ENCODE measurements at places on chromosomes 12 and 14.

GRCh38 chr12:119366007-119366406, 31.5 kb downstream of the CCDC60 start:
- no peak for DNase-seq

GRCh38 chr14:58353516-58354299, 42.0 kb upstream of the TOMM20L start:
- no peak for DNase-seq

GRCh38 chr12:101001669-101002068, 207.1 kb downstream of the ANO4 start:
- DNase-seq, result no peak

- no peak for DNase-seq
These were observed 157.1 kb upstream of the GARIN2 start for GRCh38 chr14:67031920-67032774.

GRCh38 chr14:96065661-96066459, 26.7 kb downstream of the C14orf132 start:
- DNase-seq, result no peak

DNA sequence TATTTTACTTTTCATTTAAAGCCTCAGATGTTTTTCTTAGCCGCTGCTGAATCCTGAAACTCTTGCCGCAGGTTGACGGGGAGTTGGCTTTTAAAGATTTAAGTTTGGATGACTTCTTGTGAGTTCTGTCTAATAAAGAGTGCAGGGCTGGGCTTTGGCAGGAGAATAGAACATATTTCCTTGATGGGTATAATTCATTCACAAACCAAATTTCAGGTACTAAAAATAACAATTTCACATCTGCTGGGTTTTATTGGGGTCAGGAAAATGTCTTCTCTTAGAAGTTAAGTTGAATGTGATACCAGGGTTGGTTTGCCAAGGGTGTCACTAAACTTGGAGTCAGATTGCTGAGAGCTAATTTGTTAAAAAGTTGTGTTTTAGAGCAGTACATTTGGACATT, 9.7 kb downstream of the SP1 start:
- no peak for DNase-seq

- no peak for DNase-seq
These were observed 43.3 kb downstream of the OTOGL start for GRCh38 chr12:80142640-80143039.

- no peak for DNase-seq
These were observed 214.6 kb downstream of the C12orf50 start for GRCh38 chr12:87814625-87815024.

DNA sequence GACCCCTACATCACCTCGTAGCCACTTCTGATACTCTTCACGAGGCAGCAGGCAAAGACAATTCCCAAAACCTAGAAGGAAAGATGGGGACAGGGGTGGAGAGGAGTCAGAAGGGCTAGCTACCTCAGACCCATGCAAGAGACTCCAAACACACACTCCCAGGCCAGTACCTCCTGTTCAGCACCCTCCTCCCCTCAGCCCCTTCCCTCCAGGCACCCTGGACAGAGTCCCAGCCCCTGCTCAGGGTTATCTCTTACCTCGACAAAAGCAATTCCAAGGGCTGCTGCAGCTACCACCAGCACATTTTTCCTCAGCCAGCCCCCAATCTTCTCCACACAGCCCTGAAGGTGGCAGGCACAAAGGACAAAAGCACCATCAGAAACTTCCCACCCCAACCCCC, 3.3 kb downstream of the CD63 start:
- no peak for DNase-seq

DNA sequence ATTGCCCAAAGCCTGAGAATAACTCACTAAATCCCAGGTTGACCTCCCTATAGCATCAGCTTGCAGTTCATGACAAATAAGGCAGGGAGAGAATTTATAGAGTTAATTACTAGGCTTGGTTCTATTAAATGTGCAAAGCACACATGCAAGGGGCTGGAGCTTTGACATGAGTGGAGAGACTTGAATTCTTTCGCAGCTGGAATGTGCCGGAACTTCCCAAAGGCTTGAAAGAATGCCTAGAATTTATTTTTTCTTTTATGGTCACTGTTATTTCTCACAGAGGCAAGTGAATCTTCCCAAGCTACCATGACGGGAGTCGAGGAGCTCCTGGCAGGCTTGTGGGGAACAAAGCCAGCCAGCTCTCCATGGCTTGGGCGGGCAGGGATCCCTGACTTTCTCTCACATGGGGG, 95.5 kb upstream of the USP44 start:
- DNase-seq, result peak; percentile 85

- no peak for DNase-seq
These were observed 308.8 kb upstream of the MGAT4C start for GRCh38 chr12:86565038-86565437.

DNA sequence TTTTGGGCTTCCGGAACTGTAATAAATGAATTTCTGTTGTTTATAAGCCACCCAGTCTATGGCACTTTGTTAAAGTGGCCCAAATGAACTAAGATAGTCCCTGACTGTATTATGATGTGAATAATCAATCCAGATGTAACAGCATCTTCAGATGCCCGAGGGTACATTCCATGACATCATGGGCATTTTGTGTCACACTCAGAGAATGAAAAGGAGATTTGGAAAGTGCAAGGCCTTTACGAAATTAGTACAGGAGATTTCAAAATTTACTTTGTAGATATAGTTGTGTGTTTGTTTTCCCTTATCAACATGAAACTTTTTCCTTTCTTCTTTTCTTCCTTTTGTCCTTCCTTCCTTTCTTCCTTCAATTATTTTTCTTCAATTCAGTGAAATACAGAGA, 54.2 kb upstream of the AMIGO2 start:
- no peak for DNase-seq

DNA sequence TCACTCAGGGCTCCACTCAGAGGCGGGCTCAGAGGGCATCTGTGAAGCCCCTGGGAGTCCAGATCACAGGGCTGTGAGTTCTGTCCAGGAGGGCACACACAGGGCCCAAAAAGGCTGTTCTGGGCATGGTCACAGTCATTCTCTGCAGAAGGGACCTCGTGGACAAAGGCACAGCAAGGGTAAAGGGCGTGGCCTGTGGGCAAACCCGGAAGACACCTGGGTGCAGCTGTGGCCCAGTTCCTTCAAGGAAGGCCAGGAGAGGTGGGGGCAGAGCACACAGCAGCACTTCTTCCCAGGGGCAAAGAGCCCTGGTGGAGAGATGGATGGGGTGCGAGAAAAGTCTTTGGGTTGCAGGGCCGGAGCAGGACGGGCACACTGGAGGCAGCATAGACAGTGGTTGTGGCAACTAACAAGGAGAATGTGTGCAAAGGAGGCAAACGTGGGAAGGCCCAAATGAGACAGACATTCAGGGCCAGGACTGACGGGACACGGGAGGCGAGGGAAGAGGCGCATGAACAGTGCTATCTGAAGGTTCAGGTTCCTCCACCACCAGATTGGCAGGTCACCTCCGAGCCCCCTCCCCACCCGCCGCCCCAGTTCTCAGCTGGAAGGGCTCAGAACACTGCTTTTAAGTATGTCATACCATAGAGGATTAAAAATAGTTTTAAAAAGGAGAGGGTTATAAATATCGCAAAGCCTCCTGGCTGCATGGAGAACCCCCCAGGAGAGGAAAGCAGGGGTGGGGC, 8.9 kb downstream of the CLMN start:
- DNase-seq, result no peak

- no peak for DNase-seq
These were observed 340.7 kb upstream of the DDHD1 start for GRCh38 chr14:53493860-53494259.

DNA sequence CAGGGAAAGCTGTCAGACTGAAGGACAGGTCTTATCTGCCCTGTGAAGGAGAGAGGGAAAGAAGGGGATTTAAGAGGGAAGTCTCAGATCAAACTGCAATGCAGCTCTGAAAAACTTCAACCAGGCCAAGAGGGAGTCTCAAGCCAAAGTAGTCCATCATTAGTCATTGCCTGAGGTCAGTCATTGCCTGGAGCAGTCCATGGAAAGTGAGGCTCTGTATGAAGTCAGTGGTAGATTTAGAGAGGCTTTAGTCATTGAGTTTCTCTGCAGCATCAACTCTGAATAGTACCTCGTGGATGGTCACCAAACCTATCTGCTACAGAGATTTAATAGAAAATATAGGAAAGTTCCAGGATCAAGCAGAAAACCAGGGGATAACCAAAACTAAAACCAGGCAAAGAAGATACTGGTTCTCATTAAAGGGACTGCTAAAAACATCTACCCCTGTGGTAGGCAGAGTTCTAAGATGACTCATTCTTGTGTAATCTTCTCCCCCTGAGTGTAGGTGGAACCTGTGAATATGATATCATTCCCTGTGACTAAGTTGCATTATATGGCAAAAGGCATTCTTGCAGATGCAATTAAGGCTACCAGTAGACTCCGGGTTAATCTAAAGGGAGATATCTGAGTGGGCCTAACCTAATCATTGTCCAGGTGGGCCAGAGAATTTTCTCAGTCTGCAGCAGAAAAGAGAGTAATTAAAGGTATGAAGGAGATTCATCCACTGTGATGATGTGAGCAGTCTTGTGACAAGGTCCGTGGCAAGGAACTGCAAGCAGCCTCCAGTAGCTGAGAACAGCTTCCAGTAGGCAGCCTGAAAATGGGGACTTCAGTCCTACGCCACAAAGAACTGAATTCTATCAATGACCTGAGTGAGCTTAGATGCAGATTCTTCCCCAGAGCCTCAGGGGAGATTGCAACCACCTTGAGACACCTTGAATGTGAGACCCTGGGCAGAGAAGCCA, 123.1 kb downstream of the GALC start:
- no peak for DNase-seq

GRCh38 chr12:117724543-117724942, 244.2 kb downstream of the KSR2 start:
- DNase-seq, result no peak

GRCh38 chr12:53816360-53817020, 64.7 kb upstream of the CISTR start:
- DNase-seq, result no peak

DNA sequence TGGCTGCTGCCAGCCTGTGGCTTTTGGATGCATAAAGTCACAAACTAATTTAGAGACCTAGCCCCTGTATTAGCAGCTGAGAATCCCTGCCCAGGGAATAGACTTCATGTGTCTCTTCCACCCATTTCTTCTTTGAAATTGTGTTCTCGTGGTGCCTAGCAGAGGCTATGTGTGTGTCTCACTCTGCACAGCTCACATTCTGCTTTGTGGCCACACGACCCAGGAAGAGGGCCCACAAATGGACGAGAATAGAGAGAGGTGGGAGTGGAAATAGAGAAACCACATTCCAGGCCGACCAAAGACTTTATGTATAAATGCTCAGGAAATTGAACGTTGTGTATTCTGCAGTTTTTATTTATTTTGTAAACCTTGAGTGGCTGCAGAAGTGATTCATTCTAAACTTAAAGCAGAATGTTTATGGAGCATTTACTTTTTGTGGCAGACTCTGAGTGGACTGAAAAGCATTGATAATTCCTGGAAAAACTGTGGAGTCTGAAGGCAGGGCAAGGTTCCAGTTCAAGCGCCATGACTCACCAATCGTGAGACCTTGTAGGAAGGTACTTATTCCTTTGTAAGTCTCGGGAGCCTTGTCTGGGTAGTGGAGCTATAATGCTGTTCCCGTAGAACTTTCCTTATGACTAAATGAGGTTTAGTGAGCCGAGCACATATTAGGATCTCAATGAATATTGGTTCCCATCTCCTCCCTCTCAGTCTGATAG, 9.1 kb downstream of the B4GALNT3 start:
- DNase-seq, result no peak

GRCh38 chr14:105830171-105830570, 303.8 kb downstream of the TMEM121 start:
- no peak for DNase-seq

DNA sequence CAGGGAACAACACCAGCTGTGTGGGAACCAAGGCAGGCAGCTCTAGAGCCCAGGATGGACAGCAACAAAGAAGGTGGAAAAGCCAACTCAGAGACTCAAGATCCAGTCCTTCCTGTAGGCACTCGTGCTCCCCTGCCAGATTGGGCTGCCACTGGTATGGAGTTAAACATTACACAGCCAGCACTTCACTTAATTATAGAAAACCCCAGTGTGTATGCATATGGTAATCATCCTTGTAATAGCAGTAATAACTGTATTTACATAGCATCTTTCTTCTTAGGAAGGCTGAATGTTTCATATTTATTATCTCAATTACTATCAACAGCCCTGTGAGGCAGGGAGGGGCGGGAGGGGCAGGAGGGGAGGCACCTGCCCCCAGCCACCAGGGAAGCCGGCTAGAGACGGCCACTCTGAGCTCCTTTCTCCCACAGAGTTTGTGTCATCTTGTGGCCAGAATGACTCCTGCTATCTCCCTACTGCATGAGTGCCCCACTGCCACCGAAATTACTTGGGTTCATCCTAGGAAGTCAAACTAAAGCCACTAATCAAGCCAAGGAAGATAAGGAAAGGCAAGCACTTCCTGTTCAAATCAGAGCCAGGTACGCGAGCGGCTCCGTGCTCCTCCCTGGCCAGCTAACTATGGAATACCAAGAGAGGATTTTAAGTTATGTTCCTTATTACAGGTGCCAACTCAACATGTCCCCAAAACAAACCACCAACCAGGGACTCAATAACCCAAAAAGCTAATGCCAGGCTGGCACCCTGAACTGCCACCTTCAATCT, 15.7 kb upstream of the RAB35 start:
- no peak for DNase-seq

- no peak for DNase-seq
These were observed 169.2 kb downstream of the GRIN2B start for GRCh38 chr12:13812168-13812567.

DNA sequence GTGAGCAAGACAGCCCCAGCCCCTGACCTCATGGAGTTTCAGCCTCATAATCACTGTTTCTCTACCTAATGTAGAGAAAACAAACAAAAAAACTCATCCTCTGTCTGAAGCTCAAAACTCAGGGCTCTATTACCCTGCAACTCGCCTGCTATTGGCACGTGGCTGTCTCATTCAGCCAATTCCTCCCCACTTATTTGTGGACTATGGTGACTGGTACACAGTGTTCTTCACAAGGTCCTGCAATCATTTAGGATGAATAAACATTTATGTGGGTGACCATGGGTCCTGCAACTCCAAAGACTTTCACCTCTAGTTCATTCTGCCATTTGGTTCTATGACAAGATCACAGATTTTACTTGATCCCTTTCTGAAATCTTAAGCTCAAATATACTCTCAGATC, 4.7 kb downstream of the PPP2R3C start:
- no peak for DNase-seq

- no peak for DNase-seq
These were observed 74.5 kb downstream of the TMCC3 start for GRCh38 chr12:94575645-94576403.

- no peak for DNase-seq
These were observed 33.0 kb upstream of the ATP2A2 start for GRCh38 chr12:110248096-110248447.

- DNase-seq, result no peak
These were observed 26.8 kb downstream of the P2RX4 start for GRCh38 chr12:121236776-121237175.

- DNase-seq, result no peak
These were observed 75.0 kb upstream of the DYRK2 start for GRCh38 chr12:67573566-67573965.

GRCh38 chr12:7934889-7935492, 996 bp downstream of the SLC2A3 start:
- no peak for DNase-seq

- DNase-seq, result no peak
These were observed 647 bp upstream of the TGFB3 start for GRCh38 chr14:75982266-75983018.

GRCh38 chr14:55077170-55078151, 26.0 kb downstream of the MAPK1IP1L start:
- peak; percentile 97 for DNase-seq

All from retinal pigment epithelial cell (primary cell).